ENCODE measurements at places on chromosomes 3 and 15.

DNA sequence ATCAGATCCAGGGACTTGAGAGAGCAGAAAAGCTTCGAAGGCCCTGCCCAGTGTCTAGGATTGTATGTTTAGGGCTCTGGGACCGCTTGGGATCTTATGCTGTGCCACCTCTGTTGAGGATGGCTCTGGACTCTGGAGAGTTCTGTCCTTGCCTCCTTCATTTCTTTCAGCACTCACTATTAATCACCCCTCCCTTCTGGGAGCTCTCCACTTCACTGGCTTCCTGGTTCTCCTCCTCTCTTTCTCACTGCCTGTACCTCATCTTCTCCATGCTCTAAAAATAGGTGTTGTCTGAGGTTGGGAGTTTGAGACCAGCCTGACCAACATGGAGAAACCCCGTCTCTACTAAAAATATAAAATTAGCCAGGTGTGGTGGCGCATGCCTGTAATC is 17.3 kb downstream of the MAPKBP1 start:
- H3K4me3 ChIP-seq: no peak overlapping the region
- H3K36me3 ChIP-seq: no peaks in the 10 kb centered on the region
- peaks cover 45% of the 10 kb centered on the region for H3K4me1 ChIP-seq
- DNase-seq: no peak
- H3K27ac ChIP-seq: no peak overlapping the region

DNA sequence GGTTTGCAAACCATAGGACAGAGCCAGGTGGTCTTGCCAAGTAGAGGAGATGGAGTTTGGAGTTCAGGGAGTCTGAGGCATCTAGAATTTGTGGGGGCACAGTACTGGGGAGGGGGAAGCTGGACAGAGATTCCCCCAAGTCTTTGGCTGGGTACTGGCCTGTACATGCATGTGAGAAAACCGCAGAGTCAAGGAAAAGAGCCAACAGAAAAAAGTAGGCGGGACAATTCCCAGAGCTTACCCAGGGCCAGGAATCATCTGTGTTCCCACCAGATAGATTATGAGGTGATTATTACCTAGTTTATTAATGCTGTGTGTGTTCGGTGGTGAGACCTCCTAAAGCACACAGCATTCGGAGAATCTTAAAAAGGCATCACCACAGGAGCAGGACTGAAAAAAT is 11.3 kb downstream of the LYSMD4 start:
- DNase-seq: no peak
- H3K27me3 ChIP-seq: no peaks in the 10 kb centered on the region
- H3K4me1 ChIP-seq: peaks cover 23% of the 10 kb centered on the region
- no peaks in the 10 kb centered on the region for H3K36me3 ChIP-seq
- no peak overlapping the region for H3K4me3 ChIP-seq

GRCh38 chr3:187041362-187042307 is 97.7 kb downstream of the RPL39L start:
- no peaks in the 10 kb centered on the region for H3K27me3 ChIP-seq
- peaks cover 87% of the 10 kb centered on the region for H3K36me3 ChIP-seq
- DNase-seq: peak; percentile 93
- H3K4me3 ChIP-seq: peak overlapping the region; percentile 7
- H3K4me1 ChIP-seq: peaks cover 89% of the 10 kb centered on the region
- peak overlapping the region; percentile 73 for H3K27ac ChIP-seq

DNA sequence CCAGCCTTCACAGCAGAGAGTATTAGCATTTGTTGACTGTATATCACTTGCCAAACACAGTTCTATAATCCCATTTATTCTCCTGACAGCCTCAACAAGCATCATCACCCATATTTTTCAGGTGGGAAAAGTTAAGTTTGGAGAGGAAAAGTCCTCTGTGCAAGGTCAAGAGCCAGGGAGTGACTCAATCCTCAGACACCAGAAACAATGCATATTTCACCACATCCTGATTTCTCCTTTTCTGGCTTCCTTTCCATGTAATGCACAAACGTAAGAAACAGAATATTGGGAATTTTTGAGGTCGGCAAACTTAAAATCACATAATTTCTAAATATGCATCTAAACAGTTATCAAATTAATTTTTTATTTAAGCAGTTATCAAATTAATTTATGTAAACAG is 116.0 kb upstream of the GADL1 start:
- no peaks in the 10 kb centered on the region for H3K36me3 ChIP-seq
- H3K4me3 ChIP-seq: no peak overlapping the region
- no peak overlapping the region for H3K27ac ChIP-seq
- H3K4me1 ChIP-seq: no peaks in the 10 kb centered on the region
- DNase-seq: no peak
- H3K27me3 ChIP-seq: no peaks in the 10 kb centered on the region

All from Karpas-422 (cell line).